ENCODE measurements at places on chromosomes 12 and 14. TPM values are rescaled to one million over a fixed set of nuclear protein-coding genes. Genes with fewer than 3 reads are reported as not detected.

- H3K27ac ChIP-seq: no peak overlapping the region
- H3K4me1 ChIP-seq: peaks cover 10% of the 10 kb centered on the region
- DNase-seq: no peak
- H3K36me3 ChIP-seq: no peaks in the 10 kb centered on the region
Observed at GRCh38 chr12:14326699-14327098, 38.8 kb upstream of the ATF7IP start.

GRCh38 chr14:105258846-105259245 is 10.5 kb downstream of the BTBD6 start:
- H3K4me1 ChIP-seq: no peaks in the 10 kb centered on the region
- no peak overlapping the region for H3K27ac ChIP-seq

GRCh38 chr12:88782351-88782750 is 202.1 kb upstream of the KITLG start:
- H3K4me3 ChIP-seq: no peak overlapping the region
- no peaks in the 10 kb centered on the region for H3K36me3 ChIP-seq
- H3K27me3 ChIP-seq: no peaks in the 10 kb centered on the region
- H3K27ac ChIP-seq: no peak overlapping the region
- no peak for DNase-seq

GRCh38 chr12:68482660-68483059 is 128.0 kb upstream of the RAP1B start:
- no peaks in the 10 kb centered on the region for H3K27me3 ChIP-seq
- no peaks in the 10 kb centered on the region for H3K4me1 ChIP-seq
- DNase-seq: no peak
- H3K4me3 ChIP-seq: no peak overlapping the region
- H3K36me3 ChIP-seq: no peaks in the 10 kb centered on the region
- H3K27ac ChIP-seq: no peak overlapping the region

DNA sequence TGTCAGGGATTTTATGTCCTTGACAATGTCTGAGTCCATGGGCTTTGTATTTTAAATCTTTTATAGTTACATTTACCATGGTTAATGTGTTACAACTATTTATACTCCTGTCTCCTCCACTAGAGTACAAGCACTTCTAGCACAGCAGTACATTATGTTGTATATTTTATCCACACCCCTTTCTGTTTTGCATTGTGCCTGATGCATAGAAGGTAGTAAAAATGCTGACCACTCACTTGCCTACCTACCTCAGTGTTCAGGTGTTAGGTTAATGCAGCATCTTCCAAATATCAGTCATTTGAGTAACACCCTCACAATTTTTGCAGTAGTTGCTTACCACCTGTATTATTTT is 31.1 kb upstream of the SLC38A2 start:
- no peak overlapping the region for H3K4me3 ChIP-seq
- H3K27me3 ChIP-seq: no peaks in the 10 kb centered on the region
- peaks cover 7% of the 10 kb centered on the region for H3K4me1 ChIP-seq
- DNase-seq: no peak
- H3K27ac ChIP-seq: no peak overlapping the region

PIWIL1 gene
- not detected for total RNA-seq

MANSC4 gene
- not detected for total RNA-seq

SERPINA5 gene
- total RNA-seq: 20.7 TPM

- peak overlapping the region; percentile 94 for H3K4me3 ChIP-seq
- DNase-seq: peak; percentile 25
- no peak overlapping the region for H3K27ac ChIP-seq
- H3K36me3 ChIP-seq: peaks cover 53% of the 10 kb centered on the region
- H3K4me1 ChIP-seq: peaks cover 23% of the 10 kb centered on the region
- no peaks in the 10 kb centered on the region for H3K27me3 ChIP-seq
Observed at GRCh38 chr14:103716091-103716801, 636 bp downstream of the ZFYVE21 start.

DNA sequence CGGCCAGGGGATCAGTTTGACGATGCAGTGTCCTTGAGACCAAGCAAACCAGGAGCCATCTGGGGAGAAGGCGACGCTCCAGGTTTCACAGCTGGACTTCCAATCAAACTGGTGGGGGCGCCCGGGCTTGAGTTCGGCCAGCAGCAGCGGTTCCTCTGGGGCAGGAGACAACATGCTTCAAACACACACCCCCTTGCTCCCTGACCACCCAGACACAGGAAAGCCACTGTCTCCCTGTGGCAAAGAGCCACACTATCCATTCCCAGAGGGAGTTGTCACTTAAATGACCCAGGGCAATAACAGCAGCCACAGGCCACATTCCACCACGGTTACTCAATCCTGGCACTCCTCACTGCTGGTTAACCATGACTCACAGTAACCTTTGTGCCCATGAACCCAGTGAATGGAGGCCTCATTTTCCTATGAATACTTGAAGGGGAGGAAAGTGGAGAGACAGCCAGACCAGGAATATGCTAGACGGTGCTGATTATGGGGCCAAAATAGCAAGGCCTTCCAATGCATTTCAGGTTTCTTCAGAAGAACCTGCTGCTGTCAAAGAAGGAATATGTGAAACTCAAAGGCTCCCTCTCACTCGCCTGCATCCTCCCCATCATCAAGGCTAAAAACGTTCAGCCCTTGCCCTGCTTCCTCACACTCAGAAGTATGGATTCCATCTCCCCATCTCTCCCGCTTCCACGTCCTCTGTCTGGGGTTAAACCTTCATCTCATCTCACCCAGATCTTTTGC is 8.5 kb downstream of the WSB2 start:
- H3K27me3 ChIP-seq: no peaks in the 10 kb centered on the region
- peaks cover 48% of the 10 kb centered on the region for H3K36me3 ChIP-seq
- H3K4me1 ChIP-seq: peaks cover 47% of the 10 kb centered on the region
- H3K27ac ChIP-seq: peak overlapping the region; percentile 97
- H3K4me3 ChIP-seq: peak overlapping the region; percentile 48

DNA sequence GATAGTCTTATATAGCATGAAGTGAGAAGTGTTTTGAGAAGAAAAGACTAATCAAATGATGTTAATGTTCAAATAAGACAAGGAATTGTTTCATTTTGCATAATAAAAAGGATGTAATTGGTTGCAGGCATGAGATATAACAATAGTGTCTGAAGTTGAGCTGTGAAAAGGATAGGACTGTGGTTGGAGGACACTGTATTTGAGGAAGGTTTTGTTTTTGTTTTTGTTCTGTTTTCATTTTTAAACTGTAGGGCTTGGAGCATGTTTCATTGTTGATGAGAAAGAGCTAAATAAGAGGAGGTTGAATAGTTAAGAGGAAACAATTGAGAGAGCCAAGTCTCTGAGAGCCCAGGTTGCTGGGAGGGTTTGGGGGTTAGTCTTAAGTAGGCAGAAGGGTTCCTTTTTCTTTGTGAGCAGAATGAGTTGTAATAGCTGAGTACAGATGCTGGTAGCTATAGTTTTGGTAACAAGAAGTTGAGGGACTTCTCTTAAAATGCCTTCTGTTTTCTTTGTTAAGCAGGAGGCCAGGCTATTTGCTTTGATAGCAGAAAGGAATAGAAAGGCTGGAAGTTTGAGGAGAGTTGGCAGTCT is 58.4 kb downstream of the CCDC91 start:
- H3K27ac ChIP-seq: no peak overlapping the region
- DNase-seq: no peak
- H3K27me3 ChIP-seq: no peaks in the 10 kb centered on the region
- H3K4me1 ChIP-seq: no peaks in the 10 kb centered on the region
- no peak overlapping the region for H3K4me3 ChIP-seq

LRTM2 gene
- total RNA-seq: not detected

MLEC gene
- total RNA-seq: 268 TPM

TSPAN11 gene
- not detected for total RNA-seq

- no peaks in the 10 kb centered on the region for H3K36me3 ChIP-seq
- no peak for DNase-seq
- H3K4me3 ChIP-seq: no peak overlapping the region
- no peak overlapping the region for H3K27ac ChIP-seq
Observed at GRCh38 chr12:98280152-98280551, 235.2 kb upstream of the TMPO start.

DNA sequence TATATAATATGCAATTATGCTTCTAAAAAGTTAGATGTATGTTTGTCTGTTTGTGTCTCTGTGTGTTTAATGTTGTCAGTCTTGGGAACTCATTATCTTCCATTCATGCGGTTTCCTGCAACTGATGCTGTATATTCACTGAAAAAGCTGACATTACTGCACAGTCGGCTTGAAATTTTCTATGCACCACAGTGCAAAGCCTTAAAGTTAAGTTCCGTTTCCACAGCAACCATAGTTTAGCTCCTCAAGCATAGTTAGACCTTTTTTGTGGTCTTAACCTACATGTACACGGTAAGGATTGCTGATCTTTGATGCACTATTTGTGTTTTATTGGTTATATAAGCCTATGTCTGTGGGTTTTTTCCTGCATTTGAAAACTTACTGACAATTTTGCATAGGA is 309.4 kb downstream of the KCNC2 start:
- no peaks in the 10 kb centered on the region for H3K27me3 ChIP-seq
- peaks cover 14% of the 10 kb centered on the region for H3K4me1 ChIP-seq
- H3K36me3 ChIP-seq: no peaks in the 10 kb centered on the region
- no peak overlapping the region for H3K27ac ChIP-seq
- DNase-seq: no peak

DNA sequence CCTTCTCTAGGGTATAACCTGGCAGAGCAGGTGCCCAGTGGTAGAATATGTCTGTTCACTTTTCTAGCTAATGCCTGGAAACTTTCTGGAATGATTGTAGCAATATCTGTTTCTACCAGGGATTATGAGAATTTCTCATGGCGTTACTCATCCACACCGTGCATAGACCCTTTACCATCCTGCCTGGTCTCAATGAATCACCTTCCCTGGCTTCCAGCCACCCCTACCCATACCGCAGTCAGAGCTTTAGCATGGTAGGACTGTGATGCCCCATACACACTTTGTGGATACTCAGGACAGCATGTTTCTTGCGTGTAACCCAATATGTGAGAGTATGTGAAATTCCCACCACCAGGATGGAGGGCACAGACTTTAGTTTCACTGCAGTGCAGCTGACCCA is 45.4 kb downstream of the TUNAR start:
- no peaks in the 10 kb centered on the region for H3K36me3 ChIP-seq
- no peak for DNase-seq
- H3K4me1 ChIP-seq: no peaks in the 10 kb centered on the region
- no peak overlapping the region for H3K4me3 ChIP-seq

NDUFA12 gene
- 165 TPM for total RNA-seq

TAS2R13 gene
- 2.5 TPM for total RNA-seq

DNA sequence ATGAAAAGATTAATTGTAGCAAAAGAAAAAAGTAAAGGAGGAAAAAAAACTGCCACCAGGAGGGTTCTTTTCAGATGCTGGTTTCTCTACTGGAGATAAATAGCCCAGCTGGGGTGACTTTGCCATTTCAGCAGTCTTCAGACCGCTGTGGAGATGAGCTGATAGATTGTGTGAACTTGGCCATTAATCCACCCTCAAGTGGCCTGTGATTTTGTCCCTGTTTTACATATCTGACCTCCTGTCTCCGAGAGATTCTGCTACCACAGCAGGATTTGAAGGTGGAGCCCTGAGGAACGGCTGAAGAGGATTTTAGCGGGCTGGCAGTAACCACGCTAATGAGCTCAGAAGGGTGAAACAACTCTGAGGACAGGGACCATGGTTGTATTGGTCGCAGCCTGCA is 72.7 kb downstream of the WSCD2 start:
- H3K27ac ChIP-seq: no peak overlapping the region
- H3K27me3 ChIP-seq: peaks cover 75% of the 10 kb centered on the region
- H3K4me3 ChIP-seq: no peak overlapping the region

KRT83 gene
- total RNA-seq: not detected

Measured in Calu3 (cell line).